ENCODE measurements at places on chromosomes 12 and 14.

- no peak for DNase-seq
Measured at GRCh38 chr14:61322799-61323290, 1.5 kb downstream of the PRKCH start.

DNA sequence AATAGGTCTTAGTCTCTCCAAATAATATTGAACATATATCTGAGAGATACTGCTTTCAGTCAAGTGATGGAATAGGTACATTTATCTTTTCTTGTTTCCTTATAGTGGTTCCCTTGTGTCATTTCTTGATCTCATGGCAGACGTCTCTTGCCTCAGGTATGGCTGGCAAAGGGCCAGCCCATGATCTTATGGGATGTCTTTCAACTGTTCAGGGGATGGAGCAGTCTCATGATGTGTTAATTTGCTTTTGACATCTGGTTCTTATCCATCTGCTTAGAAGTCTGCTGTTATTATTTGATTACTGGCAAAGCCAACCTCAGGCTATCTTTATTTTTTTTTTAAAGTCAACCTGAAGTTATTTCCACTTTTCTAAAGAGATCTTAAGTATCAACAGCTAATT lies 262.9 kb downstream of the TMEM117 start:
- no peak for DNase-seq

DNA sequence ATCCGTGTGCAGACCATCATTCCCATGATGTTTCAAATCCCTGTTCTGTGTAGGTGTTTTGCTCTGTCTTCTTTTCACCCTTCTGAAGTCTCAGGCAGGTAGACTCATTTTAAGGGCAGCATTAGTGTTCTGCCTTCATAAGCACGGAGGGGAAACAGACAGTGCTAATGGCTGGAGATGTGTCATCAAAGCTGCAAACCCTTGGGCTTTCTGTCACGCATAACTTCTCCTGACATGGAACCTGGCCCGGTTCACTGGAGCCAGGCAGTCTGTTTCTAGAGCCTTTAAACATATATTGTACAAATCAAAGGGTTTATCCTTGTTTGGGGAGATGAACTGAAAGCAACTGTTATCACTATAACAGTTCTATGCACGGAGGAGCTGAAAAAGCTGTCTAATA lies 141.4 kb downstream of the TMEM132D start:
- DNase-seq = no peak

DNA sequence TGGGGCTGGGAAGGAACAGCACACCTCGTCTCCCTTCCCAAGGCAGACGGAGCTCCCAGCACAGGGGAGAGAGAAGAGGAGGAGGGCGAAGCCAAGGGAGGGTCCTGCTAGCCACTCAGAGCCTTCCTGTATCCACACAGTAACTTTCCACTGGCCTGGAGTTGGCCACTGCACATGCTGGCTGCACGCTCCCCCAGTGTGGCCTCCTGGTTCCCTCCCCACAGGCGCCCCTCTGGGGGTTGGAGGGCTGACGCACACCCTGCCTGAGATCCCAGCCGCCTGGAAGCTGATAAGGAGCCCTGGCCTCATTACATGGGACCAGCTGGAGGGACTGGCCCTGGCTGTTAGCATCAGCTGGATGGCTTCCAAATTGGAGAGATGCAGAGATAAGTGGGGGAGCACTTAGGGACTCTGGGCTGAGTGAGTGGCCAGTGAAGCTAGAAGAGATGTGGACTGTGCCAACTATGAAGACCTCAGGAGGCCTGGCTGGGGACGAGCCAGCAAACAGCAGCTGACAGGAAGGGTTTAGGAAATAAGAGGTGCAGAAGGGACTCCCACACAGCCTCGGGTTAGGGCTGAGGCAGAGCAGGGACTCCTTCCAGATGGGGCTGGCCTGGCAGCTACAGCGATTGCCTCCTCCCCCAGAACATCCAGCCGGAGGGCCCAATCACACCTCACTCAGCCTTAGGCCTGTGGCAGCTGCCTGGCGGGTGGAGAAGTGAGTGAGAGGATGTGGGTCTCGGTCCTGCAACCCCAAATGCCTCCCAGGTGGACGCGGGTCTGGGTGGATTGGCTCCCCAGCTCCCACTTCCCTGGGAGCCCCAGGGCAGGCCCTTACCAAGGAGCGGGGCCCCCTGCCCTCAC lies 26.3 kb upstream of the BCDIN3D start:
- no peak for DNase-seq

- no peak for DNase-seq
Measured at GRCh38 chr14:34781242-34781641, 66.8 kb upstream of the CFL2 start.

GRCh38 chr12:52812749-52813148 lies 1.2 kb downstream of the KRT4 start:
- no peak for DNase-seq

DNA sequence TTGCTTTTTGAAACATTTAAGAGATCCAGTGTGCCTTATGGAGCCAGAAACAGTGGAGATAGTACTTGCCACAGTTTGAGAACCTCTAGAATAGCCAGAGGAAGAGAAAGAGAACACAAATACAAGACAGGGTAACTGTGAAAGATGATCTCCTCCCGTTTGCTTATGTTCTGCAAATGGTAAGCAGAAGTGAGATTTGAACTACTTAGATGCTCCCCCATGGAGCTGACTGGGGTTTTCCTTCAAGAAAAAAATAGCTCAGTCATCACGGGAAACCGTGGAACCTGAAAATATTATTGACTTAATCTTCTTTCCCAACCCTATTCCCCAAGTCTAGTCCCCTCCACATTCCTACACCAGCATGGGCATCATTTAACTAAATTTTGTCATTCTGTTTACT lies 87.1 kb downstream of the KIF21A start:
- DNase-seq = no peak

DNA sequence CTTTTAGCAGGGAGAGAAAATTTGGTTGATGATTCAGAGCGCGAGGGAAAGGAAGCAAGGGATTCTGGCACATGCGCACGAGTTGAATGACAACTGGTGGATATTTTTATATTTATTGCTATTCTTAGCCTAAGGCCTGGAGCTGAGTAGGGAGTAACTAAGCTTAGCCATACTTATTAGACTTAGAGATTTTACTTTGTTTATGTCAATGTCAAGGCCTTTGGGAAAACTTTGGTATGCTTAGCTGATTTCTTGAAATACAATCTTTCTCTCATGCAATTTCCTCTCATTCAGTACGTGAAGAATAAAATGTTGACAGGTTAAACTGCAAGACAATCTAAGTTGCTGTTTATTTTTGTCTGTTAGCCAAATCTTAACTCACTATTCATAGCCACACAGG lies 101.1 kb downstream of the CRADD start:
- DNase-seq = no peak

- no peak for DNase-seq
Measured at GRCh38 chr14:71264260-71264659, 357.0 kb downstream of the PCNX1 start.

- DNase-seq = no peak
Measured at GRCh38 chr12:130959632-130960031, 5.9 kb downstream of the ADGRD1 start.

All from stimulated activated CD4-positive, alpha-beta T cell treated with anti-CD3 and anti-CD28 coated beads, Interleukin-1b, Interleukin-23, amount 100 ng/mL, for 1 hour (primary cell).